Fibroblast of lung (primary cell): ENCODE measurements at places on chromosomes 1 and 21.

GRCh38 chr1:203520315-203520714 lies 26.4 kb downstream of the OPTC start:
- DNase-seq: peak; percentile 58

DNA sequence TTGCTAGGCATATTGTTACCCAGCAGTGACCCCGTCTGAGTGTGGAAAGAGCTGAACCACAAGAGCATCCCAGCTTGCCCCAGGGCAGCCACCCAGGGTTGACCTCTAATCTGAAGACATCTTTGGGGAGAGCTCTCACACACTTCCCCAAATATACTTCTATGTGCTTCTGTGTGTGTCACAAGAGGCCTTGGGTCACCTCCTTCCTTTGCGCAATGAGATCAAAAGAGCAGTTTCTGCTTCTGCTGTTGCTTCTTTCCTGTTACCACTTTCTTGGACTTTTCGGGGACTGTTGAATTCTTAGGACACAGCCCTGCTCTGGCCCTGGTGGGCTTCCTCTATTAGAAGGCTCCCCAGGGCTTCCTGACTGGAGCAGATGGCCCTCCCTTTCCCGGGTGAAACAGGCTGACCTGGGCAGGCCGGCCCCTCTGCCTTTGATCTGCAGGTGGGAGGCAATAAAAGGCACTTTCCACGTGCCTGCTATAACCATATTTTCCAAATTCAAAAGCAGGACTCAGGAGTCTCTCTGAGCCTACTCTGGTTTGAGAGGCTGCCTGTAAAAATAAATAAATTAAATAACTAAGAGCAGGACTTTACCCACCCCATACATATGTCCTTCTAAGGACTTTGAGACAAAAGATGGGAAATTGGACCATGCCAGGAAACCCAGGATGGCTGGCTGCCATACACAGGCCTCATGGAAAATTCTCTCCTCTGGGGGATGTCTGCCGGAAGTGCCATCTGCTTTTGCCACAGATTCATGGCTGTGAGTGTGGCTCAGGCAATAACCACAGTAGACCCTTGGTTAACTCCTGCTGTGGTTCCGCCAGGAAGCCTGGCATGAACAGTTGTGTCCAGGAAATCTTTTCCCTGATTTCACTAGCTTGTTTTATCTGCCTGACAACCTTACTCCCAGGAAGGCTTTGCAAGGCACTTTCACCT lies 28.3 kb upstream of the RCSD1 start:
- no peak for DNase-seq

DNA sequence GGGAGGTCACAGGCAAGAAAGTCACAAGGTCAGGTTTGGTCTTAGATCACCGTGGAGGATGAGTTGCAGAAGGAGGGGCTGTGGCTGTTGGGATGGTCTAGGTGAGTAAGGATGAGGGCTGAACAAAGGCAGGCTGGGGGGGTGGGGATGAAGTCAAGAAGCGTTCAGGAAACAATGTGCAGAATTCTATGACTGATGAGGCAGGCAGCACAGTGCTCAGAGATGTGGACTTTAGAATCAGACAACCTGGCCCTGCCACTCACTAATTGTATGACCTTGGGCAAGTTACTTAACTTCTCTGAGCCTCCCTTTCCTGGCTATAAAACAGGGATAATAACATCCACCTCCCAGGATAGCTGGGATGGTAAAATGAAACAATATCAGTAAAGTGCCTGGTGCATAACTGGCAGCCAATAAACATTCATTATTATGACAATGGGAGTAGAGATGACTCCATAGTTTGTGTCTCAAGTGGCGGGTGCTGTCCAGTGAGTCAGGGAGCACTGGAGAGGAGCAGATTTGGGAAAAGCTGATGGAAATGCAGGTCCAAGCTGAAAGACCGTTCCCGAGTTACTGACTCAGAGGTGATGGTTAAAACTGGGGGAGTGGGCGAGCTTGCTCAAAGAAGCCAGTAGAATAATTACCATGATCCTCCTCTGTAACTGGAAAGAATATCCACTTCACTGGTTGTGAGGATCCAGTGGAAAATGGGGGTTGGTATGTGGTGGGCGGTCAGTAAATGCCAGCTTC lies 2.1 kb downstream of the TIE1 start:
- peak; percentile 50 for DNase-seq

GRCh38 chr1:102970496-102971078 lies 137.7 kb downstream of the COL11A1 start:
- peak; percentile 78 for DNase-seq

DNA sequence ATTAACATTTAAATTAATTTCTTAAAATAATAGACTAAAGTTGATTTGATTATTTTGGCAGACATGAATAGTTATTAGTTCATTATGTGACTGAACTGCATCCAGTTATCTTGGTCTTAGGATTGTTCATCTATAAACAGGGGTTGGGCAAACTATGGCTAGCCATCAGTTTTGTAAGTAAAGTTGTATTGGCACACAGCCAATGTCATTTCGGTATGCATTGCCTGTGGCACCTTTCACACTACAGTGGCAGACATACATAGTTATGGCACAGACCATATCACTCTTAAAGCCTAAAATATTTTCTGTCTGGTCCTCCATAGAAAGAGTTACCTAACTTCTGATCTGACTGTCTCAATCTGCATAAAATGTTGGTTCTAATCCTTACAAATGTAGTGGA lies 27.2 kb downstream of the ADGRL2 start:
- DNase-seq: no peak

DNA sequence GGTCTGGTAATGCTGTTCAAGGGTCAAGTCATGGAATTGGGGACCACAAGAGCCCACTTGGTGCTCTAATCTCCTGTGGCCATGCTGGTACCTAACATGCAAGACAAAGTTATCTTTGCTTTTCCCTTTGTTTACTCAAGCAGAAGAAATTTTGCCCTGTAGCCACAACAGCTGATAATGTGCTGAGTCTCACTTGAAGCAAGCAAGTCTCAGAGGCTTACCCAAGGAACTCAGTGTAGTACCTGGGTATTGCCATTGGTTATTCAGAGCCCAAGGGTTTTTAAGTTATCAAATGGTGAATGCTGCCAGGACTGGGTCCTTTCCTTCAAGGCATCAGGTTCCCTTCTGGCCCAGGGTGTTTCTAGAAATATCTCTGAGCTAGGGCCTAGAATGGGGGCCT lies 198.9 kb upstream of the RNPC3 start:
- no peak for DNase-seq
